ENCODE measurements at places on chromosomes 7 and 10. TPM values are rescaled to one million over a fixed set of nuclear protein-coding genes. Genes with fewer than 3 reads are reported as not detected.

Gene CDK6
- total RNA-seq, result 21.2 TPM

Gene FFAR4
- not detected for total RNA-seq

DNA sequence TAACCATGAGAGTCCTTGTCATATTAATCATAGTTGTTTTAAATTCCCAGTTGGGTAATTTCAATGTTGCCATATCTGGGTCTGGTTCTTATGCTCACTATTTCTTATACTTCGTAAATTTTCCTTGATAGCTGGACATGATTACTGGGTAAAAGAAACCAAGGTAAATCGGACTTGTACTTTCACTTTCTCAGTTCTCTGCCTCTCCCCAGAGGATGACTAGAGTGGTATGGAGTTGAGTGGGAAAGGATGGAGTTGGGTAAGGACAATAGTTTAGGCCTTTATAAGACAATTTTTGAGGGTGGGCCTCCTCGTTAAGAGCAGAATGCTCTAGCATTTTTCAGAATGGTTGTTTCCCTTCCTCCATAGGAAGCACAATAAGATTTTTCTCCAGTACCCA is 106.1 kb downstream of the CRPPA start:
- no peaks in the 10 kb centered on the region for H3K4me1 ChIP-seq
- H3K27ac ChIP-seq, result no peak overlapping the region
- DNase-seq, result no peak
- no peaks in the 10 kb centered on the region for H3K27me3 ChIP-seq

- H3K36me3 ChIP-seq, result no peaks in the 10 kb centered on the region
- H3K4me3 ChIP-seq, result no peak overlapping the region
- H3K27me3 ChIP-seq, result no peaks in the 10 kb centered on the region
Measured at GRCh38 chr7:24877790-24878311, 102.1 kb downstream of the OSBPL3 start.

GRCh38 chr10:121577568-121577967 is 20.7 kb downstream of the FGFR2 start:
- H3K4me3 ChIP-seq, result no peak overlapping the region
- no peaks in the 10 kb centered on the region for H3K4me1 ChIP-seq
- H3K36me3 ChIP-seq, result no peaks in the 10 kb centered on the region
- DNase-seq, result no peak
- no peak overlapping the region for H3K27ac ChIP-seq

Gene FGFBP3
- total RNA-seq, result 6.2 TPM

DNA sequence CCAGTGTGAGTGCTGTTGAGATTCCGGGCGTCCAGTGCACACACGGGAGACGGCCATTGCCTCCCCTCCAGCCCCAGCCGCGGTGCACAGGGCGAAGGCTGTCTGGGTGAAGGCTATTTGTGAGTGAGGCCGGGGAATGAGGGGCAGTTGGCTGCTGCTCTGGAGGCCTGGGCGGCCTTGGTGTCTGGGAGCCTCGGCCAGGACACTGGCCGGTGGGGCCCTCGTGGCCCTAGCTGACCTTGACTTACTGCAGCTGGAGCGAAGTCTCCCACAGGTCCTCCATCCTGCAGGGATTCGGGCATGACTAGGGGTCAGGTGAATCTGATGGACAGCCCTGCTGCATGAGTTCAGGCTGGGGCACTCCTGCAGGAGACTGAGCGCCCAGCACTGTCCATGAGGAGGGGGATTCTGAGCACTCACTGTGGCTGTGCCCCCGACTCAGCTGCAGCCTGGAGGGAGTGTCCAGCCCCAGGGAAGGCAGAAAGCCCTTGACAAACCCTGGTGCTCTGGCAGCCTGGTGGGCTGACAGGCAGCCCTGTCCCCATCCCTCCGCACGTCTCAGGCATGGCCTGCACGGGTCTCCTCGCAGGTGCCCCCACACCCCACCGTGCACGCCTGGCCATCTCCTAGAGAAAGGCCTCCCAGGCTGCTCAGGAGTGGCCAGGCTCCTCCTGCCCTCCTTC is 52.7 kb upstream of the FAM20C start:
- H3K27ac ChIP-seq, result no peak overlapping the region
- no peak overlapping the region for H3K4me3 ChIP-seq
- H3K27me3 ChIP-seq, result no peaks in the 10 kb centered on the region
- H3K4me1 ChIP-seq, result no peaks in the 10 kb centered on the region
- DNase-seq, result no peak
- no peaks in the 10 kb centered on the region for H3K36me3 ChIP-seq

Gene UCN3
- not detected for total RNA-seq

Gene INA
- not detected for total RNA-seq

Gene STOX1
- 0.35 TPM for total RNA-seq

Gene EBLN1
- total RNA-seq, result not detected
